ENCODE measurements at places on chromosomes 4 and X.

DNA sequence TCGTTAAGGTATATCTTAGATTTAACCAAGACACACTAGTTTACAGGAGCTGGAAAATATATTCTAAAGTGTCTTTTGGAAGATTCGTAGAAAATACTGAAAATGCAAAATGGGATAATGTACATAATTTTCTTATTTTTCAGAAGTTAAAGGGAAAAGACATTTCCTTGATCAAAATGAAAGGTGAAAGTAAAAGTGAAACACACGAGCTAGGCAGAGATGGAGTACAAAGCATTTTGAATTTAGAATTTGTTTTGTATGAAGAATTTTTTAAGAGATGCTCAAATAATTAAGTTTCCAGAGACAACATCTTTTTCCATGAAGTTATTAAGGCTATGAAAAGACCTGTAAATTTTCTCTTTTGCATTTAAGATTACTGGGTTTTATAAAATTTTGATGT is 2192.6 kb upstream of the AGA start:
- DNase-seq: no peak

GRCh38 chr4:5712517-5712916 is 1.5 kb downstream of the EVC start:
- no peak for DNase-seq

- DNase-seq: peak; percentile 72
Observed at GRCh38 chr4:89305712-89306437, 1.7 kb downstream of the GPRIN3 start.

DNA sequence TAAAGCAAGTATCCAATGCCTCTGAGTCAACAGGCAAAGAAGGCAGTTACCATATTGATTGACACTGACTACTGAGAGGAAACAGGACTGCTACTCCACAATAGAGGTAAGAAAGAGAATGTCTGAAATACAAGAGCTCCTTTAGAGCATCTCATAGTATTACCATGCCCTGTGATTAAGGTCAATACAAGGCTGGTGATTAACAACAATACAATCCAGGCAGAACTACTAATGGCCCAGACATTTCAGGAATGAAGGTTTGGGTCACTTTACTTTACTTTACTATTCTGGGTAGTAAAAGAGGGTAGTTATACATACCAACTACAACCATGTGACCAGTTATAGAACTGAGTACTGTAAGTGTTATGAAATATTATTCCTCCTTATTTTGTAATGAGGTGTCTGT is 44.5 kb downstream of the BRWD3 start:
- peak; percentile 55 for DNase-seq

GRCh38 chr4:160848901-160849760 is 1314.7 kb downstream of the FSTL5 start:
- peak; percentile 35 for DNase-seq

- DNase-seq: no peak
Observed at GRCh38 chr4:173494013-173494970, 35.7 kb downstream of the HAND2 start.

DNA sequence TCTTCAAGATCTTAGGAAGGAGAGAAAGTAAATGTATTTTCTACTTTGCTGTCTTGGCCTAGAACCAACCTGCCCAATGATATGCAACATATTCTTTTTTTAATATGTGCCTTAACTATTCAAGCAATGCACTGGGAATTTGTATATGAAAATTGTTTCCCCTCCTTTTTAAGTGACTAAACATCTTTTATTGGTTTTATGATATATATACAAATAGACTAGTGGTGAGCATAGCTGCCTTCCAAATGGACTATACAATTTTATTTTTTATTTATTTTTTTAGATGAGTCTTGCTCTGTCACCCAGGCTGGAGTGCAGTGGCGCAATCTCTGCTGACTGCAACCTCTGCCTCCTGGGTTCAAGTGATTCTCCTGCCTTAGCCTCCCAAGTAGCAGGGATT is 10.3 kb downstream of the NOCT start:
- DNase-seq: no peak

DNA sequence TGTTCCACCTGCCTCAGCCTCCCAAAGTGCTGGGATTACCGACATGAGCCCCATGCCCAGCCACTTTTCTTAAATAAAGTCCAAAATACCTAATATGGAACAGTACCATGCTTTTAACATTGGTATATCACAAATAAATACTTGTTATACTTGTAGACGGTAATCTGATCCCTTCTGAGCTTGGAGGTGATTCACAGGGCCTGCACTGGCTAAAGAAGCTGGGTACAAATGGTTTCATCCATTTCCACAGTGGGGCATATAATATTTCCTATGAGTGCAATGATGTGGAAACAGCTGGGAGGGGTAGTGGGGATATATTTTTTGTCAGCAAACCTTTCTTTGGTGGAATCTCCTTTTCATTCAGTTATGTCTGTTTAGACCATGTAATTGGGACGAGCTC is 35.8 kb downstream of the PLK4 start:
- DNase-seq: no peak

DNA sequence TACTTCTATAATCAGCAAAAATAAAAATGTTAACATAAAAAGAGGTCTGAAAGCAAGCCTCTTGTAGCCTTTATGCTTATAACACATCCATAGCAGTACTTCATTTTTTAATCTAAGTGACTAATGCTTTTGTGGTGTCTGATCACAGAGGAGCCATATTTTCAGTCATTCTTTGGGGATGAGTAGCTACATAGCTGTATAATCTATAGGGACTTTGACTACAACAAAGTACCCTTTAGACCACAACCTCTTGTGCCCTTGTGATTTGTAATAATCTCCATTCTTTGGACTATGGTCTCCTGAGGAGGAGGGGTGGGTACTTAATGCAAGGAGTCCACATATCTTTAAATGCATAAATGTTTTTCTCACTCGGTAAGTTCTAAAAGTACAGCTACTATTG is 9.6 kb downstream of the DRP2 start:
- DNase-seq: peak; percentile 5

DNA sequence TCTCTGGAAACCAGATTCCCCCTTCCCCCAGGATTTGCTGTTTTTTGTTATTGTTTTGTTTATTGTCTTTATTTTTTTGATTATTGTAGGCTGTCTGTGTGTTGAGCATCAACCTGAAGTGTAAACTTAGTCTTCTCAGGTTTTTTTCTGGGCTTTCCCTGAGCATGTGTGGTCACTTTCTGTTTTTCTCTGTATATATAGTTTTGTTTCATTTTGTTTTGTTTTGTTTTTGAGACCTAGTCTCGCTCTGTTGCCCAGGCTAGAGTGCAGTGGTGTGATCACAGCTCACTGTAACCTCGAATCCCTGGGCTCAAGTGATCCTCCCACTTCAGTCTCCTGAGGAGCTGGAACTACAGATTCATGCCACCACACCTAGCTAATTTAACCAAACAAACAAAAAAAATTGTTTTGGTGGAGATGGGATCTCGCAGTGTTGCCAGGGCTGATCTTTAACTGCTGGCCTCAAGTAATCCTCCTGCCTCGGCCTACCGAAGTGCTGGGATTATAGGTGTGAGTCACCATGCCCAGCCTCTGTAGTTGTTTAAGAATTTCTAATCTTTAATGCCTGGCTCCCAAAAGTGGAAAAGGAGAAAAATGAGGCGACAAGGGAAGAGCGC is 9.1 kb downstream of the IL13RA1 start:
- DNase-seq: peak; percentile 31

DNA sequence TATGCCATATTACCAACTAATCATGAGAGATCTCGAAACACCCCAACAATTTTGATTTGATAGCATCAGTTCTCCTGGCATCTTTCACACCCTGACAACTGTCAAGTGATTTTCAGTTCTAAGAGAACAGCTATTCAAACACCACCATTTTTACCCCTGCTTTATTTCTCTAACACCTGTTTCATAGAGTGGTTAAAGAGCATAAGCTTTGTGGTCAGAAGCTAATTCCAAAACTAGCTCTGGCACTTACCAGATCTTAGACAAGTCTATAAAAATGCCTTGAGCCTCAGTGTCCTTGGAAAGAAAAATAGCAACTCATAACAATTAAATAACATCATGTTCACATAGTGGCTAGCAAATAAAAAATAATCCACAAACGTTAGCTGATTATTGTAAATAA is 17.9 kb downstream of the PPA2 start:
- no peak for DNase-seq

DNA sequence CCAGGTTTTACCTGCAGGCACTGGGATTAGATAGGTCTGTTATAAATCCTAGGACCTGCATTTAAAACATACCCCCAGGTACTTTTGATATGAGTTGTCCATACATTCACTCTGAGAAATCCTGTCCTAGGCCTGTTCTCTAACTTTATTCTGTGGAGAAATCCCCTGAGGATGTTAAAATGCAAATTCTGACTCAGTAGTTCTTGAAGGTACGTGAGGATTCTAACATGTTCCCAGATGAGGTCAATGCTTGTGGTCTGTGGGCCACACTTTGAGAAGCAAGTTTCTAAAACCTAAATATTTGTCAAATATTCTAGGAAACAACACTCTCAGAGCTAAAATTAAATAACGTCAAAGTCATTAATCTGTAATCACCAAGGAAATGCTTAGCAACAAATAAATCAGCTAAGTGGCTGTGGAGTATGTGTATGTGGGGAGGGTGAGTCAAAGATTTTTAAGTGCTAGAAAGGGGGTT is 101.3 kb upstream of the MAGEB16 start:
- no peak for DNase-seq

DNA sequence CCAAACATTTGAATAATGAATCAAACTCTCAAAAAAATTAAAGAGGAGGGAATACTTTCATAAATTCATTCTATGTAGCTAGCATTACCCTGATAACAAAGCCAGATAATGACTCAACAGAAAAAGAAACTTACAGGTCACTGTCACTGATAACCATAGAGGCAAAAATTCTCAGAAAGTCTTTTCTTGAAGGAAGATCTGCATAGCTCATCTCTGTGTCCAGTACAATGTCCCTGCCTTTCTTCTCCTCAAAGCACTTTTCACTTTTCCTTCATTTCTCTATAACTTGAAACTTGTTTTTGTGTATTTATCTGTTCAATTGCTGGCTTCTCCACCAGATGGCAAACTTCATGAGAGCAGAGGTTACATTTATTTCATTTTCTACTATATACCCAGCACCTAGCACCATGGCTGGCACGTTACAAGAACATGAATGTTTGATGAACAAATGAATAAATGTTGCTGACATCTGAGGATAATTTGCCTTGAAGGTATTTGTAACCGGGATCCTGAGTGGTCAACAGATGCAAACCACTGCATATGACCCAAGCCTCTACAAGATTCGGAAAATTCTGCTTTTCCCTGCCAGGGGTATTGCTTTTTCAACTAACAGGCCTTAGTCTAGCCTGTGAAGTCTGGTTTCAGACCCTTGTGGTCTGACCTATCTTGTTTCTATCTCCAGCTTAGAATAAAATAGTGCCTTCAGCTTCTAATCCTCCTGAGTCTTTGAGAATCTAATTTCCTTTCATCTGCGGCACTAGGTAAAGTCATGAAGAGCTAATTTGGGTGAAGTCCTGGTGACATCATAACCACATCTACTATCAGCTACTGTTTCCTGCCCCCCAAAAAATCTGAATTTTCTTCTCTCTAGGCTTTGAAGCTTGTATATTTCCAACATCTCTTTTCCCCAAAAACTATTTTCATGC is 52.5 kb upstream of the ANTXR2 start:
- no peak for DNase-seq

DNA sequence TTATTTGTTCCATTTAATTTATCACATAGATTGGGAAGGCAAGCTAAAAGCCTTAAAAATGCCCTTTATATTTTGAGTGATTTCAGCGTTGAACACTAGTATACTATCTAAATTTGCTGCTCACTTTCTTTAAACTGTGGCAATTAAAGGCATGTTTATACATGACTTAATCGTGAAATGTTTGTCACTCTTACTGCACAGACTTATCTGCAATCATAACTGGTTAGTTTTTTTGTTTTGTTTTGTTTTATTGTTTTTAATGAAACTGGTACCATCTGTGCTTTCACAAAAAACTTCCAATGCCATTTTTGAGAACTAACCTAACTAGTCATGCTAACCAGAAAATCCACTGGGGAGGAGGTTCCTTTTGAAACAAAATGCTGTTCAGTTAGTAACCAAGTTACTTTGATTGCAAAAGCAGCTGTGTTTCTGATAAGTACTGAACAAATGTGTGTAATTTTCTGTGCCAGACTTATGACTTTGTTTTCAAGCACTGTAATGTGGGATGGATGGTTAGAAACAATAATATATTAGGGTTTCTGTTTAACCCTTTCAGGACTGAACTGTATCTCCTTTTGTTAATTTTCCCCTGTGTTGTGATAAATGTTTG is 56.1 kb downstream of the CCKAR start:
- DNase-seq: no peak

DNA sequence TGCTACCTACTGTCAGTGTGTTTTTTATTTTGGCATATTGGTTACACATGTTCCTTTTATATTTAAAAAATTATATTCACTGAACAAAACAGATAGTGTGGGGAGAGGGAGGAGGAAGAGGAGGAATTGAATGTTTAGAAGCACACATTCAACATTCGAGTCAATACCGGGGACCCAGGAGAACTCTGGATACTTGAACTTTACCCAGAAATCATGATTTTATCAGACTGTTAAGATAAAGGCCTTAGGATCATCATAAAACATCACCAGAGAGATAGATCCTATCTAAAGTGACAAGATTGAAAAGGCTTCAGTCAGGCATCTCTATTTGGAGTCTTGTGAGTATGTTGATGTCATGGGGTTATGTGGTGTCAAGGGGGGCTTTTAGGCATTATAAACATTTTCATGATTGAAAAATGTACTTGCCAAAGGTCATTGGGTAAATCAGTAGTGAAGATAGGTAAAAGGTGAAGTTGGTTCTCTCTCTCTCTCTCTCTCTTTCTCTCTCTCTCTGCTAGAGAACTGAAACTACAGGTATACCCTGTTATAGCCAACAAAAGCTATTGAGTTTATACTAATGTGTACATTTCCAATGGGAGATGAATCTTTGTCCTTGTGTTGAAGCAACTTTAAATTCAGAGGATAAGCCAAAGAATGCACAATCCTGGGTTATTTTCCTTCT is 16.9 kb upstream of the RGN start:
- DNase-seq: no peak

DNA sequence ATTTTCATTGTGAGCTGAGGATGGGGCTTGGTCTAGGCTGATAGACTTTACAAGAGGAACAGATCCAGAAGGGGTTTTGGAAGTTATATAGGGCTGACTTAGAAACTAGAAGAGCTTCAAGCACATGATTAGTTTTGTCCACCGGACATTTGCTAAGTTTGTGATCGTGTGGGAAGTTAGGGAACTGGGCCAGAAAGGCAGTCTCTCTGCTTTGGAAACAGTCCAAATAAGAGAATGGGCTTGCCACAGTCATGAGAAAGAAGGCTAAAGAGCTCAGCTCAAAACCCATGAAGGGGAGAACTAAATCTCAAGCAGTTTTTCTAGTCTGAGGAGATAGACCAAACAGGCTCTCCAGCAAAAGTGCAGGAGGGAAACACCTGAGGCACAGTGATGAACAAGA is 67.8 kb downstream of the ZNF674 start:
- DNase-seq: peak; percentile 25

- no peak for DNase-seq
Observed at GRCh38 chr4:24488399-24489164, 95.8 kb downstream of the DHX15 start.

DNA sequence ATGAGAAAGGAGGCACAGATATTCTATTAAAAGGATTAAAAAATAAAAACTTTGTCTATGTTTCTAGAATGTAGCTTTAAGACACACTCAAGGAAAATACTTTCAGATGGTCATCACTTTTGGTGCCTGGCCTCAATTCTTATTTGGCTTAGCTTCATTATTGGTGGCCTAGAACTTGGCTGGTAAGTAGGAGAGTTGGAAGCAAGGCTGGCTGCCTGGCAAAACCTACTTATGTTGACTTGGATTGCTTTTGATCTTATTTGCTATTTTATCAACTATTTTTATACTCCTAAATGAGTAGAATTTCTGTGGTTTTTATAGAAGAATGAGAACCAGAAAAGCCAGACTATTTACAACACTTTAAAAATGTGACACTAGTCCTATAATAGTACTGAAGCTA is 35.3 kb upstream of the JADE3 start:
- no peak for DNase-seq

Measured in retinal pigment epithelial cell (primary cell).